Neural progenitor cell (in vitro differentiated cells): ENCODE measurements at places on chromosomes 11 and 22. TPM values are rescaled to one million over a fixed set of nuclear protein-coding genes. Genes with fewer than 3 reads are reported as not detected.
A peak's percentile ranks its signal among the peaks of the same experiment; 100 is the strongest.

DNA sequence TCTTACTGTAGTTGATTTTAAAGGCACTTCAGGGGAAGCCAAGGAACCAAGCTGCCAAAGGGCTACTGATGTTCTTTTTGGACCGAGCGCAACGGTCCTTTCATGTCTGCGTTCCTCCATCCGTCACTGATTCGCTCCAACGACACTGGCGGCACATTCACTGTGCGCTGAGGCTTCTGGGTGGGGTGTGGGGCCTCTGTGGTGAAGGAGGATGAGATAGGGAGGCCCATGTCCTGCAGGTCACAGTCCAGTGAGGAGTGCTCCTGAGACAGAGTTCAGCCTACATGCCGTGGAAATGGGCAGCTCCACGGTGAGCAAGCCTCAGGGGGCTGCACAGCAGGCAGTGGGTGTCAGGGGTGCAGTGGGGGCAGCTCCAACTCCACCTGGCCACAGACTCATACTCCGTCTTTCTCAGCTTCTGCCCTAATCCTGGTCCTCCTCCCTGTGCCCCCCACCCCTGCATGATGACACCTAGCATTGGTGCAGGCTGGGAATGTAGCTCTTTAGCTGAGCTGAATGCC is 87.8 kb upstream of the SHANK2 start:
- H3K4me3 ChIP-seq: no peak overlapping the region
- no peaks in the 10 kb centered on the region for H3K36me3 ChIP-seq
- H3K27me3 ChIP-seq: no peaks in the 10 kb centered on the region
- H3K4me1 ChIP-seq: no peaks in the 10 kb centered on the region
- H3K27ac ChIP-seq: no peak overlapping the region

- H3K27me3 ChIP-seq: no peaks in the 10 kb centered on the region
- DNase-seq: peak; percentile 37
- peak overlapping the region; percentile 57 for H3K27ac ChIP-seq
These were observed 71.8 kb downstream of the UBASH3B start for GRCh38 chr11:122727101-122727929.

GRCh38 chr11:13040969-13041561 is 31.9 kb downstream of the RASSF10 start:
- no peak overlapping the region for H3K27ac ChIP-seq
- H3K4me1 ChIP-seq: peaks cover 18% of the 10 kb centered on the region
- H3K4me3 ChIP-seq: no peak overlapping the region
- no peaks in the 10 kb centered on the region for H3K27me3 ChIP-seq

The EIF3L gene
- total RNA-seq: 904 and 971 TPM in 2 replicates

- H3K27me3 ChIP-seq: peaks cover 74% of the 10 kb centered on the region
- no peak overlapping the region for H3K4me3 ChIP-seq
- peak; percentile 73 for DNase-seq
- H3K36me3 ChIP-seq: no peaks in the 10 kb centered on the region
- H3K4me1 ChIP-seq: peaks cover 10% of the 10 kb centered on the region
These were observed 6.3 kb upstream of the KCNJ5 start for GRCh38 chr11:128884703-128885338.

DNA sequence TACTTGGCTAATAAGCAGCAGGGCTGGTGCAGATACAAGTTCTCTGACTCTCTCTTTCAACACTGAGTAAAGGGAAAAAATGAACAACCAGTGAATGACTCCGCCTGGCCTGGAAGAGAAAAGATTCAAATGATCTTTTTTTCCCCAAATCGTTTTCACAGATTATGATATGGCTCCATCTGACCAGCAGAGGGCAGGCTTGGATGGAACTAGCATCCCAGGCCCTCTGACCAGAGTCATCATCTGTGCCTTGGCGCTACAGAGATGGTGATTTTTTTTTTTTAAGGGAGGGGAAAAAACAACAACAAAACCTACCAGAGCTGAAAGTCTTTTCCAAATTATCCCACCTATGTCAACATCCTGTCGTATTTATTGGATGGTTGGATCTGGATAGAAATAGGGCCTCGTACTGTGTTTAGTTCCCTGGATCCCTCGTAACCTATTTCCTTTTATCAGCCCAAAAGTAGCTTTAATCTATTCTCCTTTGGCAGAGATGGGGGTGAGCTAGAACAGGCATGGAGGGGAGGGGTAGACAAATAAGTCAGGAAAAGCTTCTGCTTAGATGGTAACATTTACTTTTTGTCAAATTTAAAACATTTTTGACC is 69.7 kb downstream of the PRSS23 start:
- H3K4me3 ChIP-seq: no peak overlapping the region
- H3K36me3 ChIP-seq: no peaks in the 10 kb centered on the region
- peak; percentile 79 for DNase-seq
- no peaks in the 10 kb centered on the region for H3K27me3 ChIP-seq
- H3K27ac ChIP-seq: no peak overlapping the region
- H3K4me1 ChIP-seq: peaks cover 3% of the 10 kb centered on the region

The GRIA4 gene
- 3.1 and 3.7 TPM in 2 replicates for total RNA-seq

The OR10D3 gene
- not detected in 2 replicates for total RNA-seq

DNA sequence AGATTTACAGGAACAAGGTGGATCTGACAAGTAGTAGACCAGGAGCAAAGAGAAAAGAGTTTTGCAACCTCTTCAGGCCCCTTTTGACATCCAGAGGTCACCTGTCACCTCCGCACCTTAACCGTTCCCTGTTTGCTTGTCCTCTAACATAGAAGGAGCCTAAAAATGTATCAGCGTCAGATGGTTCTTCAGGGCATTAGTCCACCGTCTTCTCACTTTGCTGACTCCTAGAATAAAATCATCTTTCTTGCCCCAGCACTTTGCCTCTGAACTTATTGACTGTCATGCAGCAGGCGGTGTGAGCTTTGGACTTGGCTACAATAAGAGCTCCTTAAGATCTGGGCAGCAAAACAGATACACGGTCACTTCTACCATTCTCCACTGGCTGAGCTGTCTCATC is 339.7 kb upstream of the B3GAT1 start:
- H3K4me1 ChIP-seq: no peaks in the 10 kb centered on the region
- H3K27ac ChIP-seq: no peak overlapping the region
- DNase-seq: no peak
- H3K4me3 ChIP-seq: no peak overlapping the region
- no peaks in the 10 kb centered on the region for H3K36me3 ChIP-seq

The TBX10 gene
- not detected in 2 replicates for total RNA-seq

- H3K36me3 ChIP-seq: no peaks in the 10 kb centered on the region
- no peaks in the 10 kb centered on the region for H3K4me1 ChIP-seq
- H3K4me3 ChIP-seq: no peak overlapping the region
- H3K27ac ChIP-seq: no peak overlapping the region
These were observed 13.9 kb upstream of the OR8K1 start for GRCh38 chr11:56331861-56332491.
